Hypothalamus (tissue), 51 donors: ENCODE measurements at places on chromosomes 7 and 10.

GRCh38 chr7:12337095-12337494 is 66.6 kb downstream of the VWDE start:
- no peak for DNase-seq

DNA sequence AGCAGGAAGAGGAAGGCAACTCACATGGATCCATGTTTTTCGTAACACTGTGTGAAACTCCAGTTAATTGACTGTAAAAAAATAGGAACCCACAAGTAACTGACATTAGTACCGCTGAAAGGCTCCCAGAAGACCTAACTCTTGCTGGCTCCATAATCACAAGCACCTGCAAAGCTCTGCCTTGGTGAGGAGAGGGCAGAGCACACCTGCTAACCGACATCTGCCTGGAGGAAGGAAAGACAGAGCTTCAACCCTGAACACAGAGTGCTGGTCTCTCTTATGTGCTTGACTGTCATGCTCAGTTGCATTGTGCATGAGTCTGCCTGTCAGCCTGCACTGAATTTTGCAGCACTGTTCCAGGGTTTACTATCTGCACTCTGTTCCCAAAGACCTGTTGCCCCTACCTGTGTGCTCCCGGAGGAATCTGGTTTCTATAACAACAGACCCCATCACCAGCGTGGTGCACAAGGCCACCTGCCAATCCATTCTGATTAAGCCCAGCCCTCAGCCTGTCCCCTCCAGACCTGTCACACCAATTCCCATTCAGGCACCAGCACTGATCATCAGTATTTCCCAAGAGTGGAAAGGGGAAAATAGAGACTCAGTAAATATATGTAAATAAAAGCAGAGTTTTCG is 63.1 kb upstream of the ANKRD1 start:
- DNase-seq: no peak

DNA sequence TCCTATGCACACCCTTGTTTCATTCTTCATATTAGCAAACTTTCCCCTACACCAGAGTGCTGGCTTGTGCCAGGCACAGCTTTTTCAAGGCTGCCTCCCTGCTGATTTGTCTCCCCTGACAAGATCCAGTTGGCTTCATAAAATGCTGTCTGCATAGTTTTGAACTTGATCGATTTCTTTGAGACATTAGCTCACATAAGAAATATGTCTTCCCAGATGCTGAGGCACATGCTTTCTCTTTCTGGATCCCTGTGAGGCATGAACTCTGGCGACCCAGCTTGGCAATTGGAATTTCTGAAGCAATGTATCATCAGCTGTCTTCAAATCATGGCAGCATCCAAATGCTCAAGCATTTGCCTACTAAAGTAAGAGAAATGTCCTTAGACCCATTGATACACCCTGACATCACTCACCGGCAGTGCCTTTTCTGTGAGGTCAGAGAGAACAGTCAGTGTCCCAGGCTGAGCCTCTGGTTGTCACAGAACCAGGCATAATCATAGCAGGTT is 616.4 kb upstream of the GHITM start:
- DNase-seq: no peak

- no peak for DNase-seq
These were observed 132.5 kb upstream of the WNT16 start for GRCh38 chr7:121196286-121196685.

- DNase-seq: no peak
These were observed 53.4 kb downstream of the HSPA12A start for GRCh38 chr10:116688741-116689495.

- no peak for DNase-seq
These were observed 31.0 kb downstream of the MKI67 start for GRCh38 chr10:128095027-128095752.

GRCh38 chr7:98988641-98989040 is 110.3 kb downstream of the TRRAP start:
- no peak for DNase-seq

DNA sequence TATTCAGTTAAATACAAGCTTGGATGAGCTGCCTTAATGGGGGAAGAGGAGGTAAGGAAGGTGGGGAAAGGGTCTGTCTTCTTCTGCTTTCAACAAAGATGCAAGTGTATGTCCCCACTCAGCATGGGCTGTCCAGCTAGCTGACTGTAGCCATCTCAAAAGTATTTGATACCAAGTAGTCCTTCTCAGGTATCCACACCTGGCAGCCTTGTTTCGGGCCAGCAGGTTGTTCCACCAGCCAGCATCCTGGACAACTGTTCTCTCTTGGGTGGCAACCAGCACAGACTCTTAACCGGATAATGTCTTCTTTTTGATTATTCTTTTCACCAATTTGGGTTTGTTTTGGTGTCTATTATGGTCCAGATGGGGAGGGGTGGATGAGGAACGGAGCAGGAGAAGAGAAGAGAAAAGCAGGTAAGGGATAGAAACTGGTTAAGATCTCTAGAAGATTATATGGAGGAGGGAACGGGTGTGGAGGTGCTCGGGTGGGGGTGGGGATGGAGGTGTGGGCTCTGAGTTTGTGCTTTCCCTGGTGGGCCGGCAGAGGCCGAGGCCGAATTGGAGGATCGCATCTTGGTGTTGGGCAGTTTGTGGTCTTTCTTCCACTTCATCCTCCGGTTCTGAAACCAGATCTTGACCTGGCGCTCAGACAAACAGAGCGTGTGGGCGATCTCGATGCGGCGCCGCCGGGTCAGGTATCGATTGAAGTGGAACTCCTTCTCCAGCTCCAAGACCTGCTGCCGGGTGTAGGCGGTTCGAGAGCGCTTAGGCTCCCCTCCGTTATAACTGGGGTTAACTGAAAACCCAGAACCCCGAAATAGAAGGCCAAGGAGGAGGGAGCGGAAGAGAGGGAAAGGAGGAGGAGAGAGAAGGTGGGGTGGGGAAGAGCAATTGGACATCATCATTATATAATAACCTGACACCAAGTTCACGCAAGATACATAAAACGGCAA is 1.5 kb downstream of the HOXA4 start:
- no peak for DNase-seq

DNA sequence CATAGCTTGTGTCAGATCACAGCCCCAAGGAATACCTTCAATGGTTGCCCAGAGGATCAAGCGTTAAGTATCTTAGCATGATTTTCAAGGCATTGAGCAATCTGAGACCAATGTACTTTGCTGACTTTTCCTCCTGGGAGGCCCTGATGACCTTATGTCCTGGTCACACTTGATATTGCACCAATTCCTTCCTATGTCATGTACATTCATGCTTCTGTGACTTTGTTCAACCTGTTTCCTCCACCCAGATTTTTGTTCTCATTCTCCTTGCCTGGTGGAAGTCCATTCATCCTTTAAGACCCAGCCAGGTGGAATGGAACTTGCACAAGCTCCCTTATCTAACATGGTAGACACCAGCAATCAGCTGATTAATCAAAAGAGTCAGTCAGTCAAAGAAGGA is 160.8 kb downstream of the PFKFB3 start:
- DNase-seq: no peak

- DNase-seq: no peak
These were observed 49.3 kb downstream of the CFAP46 start for GRCh38 chr10:132893090-132893489.

DNA sequence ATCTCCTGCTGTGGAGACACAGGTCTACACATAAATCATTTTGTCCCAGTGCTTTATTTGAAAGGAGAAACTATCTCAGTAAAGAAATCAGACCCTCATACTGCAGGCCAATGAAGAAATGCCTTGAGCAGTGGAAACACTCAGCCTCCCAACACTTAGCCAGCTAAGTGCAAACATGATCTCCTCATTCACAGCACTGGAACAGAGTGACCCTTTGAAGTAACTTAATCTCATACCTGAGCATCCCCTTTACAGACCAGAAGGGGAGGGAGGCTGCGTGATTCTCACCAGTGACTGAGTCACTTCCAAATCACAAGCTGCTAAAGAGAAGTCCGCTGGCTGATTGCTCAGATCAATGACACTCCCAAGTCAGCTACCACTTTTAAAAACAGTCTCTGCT is 4.5 kb downstream of the CHST15 start:
- no peak for DNase-seq

- DNase-seq: no peak
These were observed 1.4 kb downstream of the CAV1 start for GRCh38 chr7:116525913-116526861.

DNA sequence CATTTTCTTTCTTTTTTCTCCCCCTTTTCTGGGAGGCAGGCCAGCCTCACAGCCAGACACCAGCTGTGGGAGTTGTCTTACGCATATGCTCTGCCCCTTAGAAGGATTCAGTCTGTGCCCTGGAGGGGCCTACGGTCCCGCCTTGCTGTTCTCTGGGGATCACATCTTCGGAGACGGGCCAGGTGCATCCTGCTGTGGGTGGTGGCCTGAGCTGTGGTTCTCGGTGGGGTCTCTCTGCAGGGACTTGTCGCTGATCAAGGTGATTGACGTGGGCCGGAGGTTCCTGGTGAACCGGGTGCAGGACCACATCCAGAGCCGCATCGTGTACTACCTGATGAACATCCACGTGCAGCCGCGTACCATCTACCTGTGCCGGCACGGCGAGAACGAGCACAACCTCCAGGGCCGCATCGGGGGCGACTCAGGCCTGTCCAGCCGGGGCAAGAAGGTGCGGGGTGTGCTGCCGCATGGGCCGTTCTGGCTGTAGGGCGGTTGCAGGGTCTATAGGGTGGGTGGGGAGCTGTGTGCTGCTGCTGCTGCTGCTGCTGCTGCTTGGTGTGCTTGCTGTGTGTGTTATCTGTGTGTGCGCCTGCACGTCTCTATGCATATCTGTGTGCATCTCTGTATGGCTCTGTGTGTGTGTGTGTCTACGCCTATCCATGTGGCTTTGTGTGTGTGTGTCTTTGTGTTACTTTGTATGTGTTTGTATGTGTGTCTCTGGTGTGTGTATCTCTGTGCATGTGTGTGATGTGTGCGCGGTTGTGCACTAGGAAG is 17.9 kb downstream of the PFKFB3 start:
- no peak for DNase-seq

GRCh38 chr7:149109969-149110368 is 16.2 kb downstream of the ZNF425 start:
- no peak for DNase-seq

DNA sequence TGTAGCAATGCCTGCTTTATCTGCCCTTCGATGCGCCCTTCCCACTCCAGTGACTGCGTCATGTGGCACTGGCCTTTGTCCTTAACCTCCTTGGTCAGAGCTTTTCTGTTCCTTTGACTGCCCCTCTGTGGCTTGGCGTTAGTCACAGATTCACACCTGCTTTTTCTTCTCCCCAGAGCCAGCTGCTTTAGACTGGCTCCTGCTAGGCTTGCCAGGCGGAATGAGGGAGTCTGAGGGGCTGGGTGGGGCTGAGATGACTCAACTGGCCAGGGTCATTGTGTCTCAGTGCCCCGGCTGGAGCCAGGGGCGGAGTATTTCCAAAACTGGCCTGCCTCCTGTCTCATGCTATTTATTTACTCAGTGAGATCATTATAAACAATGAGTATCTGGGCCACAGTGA is 194.1 kb downstream of the EMX2 start:
- no peak for DNase-seq

DNA sequence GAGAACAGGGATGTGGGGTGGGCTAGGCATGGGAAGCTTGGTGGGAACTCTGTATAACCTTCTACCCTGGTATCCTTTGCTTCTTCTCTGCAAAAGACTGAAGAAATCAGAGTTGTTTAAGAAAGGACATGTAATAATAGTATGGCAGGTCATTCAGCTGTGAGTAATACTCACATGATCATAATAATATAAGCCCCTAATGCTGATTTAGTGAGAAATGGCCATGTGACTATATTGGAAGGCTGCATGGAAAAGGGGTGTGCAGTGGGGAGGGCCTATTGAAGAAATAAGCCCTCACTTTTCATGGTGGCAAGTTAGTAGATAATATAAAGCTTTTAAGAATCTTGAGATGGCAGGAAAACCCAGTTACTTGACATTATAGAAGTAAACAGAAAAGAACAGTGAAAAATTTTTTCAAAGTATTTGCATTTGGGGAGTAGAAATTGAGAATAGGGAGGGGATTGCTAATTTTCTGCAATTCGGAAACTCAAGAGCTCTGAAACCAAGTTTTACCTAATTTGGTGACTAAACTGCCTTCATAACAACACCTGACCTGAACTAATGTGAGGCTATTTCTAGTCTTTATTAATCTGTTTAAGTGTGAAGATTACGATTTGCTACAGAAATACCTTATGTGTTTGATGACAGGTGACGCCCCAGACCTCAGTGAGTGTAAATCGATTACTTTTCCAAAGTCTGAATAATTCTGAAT is 44.4 kb downstream of the ATXN7L1 start:
- no peak for DNase-seq

- DNase-seq: no peak
These were observed 66.2 kb upstream of the MXI1 start for GRCh38 chr10:110141185-110141584.

- no peak for DNase-seq
These were observed 523.5 kb downstream of the PARD3 start for GRCh38 chr10:34291466-34292193.

DNA sequence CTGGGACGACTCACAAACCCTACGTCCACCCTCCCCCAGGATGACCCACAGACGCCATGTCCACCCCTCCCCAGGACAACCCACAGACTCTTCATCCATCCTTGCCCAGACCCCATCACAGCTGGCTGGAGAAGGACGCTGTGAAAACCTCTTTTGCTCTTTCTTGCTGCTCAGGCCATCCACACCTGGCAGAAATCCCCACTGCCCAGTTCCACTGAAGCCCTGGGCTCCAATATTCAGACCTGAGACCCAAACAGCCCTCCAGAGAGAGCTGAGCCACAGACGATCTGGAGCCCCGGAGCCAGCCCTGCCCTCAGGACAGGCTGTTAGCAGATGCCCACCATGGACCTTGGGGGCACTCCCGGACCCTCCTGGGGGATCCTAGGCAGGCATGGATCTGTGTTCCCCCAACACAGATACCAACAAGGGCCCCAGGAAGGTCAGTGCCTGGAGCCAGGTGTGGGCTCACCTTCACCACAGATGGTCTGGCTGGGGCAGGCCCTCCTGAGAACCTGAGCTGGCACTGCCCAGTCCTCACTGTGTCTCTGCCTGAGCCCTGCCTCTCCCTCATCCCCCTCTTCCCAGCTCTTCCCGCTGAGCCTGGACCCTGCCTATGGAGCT is 226.2 kb downstream of the PTPRN2 start:
- DNase-seq: no peak

DNA sequence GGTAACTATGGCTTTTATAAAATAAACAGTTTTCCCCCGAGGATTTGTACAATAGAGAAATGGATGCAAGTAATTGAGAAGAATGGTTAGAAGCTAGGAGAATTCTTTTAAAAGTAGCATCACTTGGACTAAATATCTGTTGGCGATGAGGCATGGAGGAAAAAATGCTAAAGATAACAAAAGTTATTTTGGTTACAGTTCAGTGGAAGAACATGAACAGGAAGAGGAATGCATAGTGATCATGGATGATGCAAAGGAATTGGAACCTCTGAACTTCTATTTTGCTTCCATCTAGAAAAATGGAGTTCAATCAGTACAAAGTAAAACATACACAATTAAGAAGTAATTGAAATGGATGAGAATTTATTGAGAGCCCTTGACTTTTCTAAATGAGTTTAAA is 32.9 kb downstream of the ENTPD1 start:
- DNase-seq: no peak

GRCh38 chr10:6226216-6226615 is 23.5 kb downstream of the PFKFB3 start:
- DNase-seq: no peak

GRCh38 chr10:122363311-122363710 is 11.2 kb upstream of the PLEKHA1 start:
- no peak for DNase-seq
